PC-9 (cell line): ENCODE measurements at places on chromosomes 4 and X.

- no peak for DNase-seq
These were observed 64.4 kb upstream of the ACSL4 start for GRCh38 chrX:109797311-109797975.

- DNase-seq, result no peak
These were observed at the start of gene SCRG1 for GRCh38 chr4:173398779-173399415. SCRG1 (minus strand) TSS chr4:173399116; CDS start chr4:173391414, 7,702 bp downstream.

DNA sequence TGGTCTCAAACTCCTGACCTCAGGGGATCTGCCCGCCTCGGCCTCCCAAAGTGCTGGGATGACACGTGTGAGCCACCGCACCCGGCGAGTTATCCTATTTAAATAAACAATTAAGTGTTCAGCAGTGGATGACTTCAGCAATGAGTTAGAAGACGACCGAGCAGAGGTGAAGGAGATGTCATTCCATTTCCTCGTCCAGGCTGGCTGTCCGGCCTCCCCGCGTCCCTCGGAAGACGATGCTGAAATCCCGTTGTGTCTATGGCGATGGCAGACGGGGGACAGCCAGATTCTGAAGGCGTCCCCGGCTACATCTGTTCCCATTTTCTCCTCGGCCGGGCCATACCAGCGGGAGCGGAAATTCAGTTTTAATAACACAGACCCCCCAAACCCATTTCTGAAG is 209.8 kb downstream of the CRLF2 start:
- no peak for DNase-seq

- DNase-seq, result peak; percentile 31
These were observed 1793.7 kb upstream of the TENM3 start for GRCh38 chr4:180449395-180449956.

GRCh38 chr4:185339941-185340340 is 55.8 kb downstream of the LRP2BP start:
- DNase-seq, result no peak
